Activated CD4-positive, alpha-beta memory T cell treated with anti-CD3 and anti-CD28 coated beads for 36 hours (primary cell): ENCODE measurements at places on chromosomes 1 and 21. TPM values are rescaled to one million over a fixed set of nuclear protein-coding genes. Genes with fewer than 3 reads are reported as not detected.

The PLCH2 gene
- 10.3 TPM for total RNA-seq

The CAPN9 gene
- not detected for total RNA-seq

The CLEC20A gene
- not detected for total RNA-seq

GRCh38 chr1:236150311-236150955 lies 8.1 kb downstream of the GPR137B start:
- DNase-seq, result no peak

- no peak for DNase-seq
Measured at GRCh38 chr1:231986631-231987336, 360.2 kb downstream of the DISC1 start.

- DNase-seq, result peak; percentile 46
Measured at GRCh38 chr1:155082301-155083051, 3.8 kb downstream of the EFNA3 start.

- DNase-seq, result peak; percentile 12
Measured at GRCh38 chr1:65894738-65895605, 102.3 kb downstream of the PDE4B start.

DNA sequence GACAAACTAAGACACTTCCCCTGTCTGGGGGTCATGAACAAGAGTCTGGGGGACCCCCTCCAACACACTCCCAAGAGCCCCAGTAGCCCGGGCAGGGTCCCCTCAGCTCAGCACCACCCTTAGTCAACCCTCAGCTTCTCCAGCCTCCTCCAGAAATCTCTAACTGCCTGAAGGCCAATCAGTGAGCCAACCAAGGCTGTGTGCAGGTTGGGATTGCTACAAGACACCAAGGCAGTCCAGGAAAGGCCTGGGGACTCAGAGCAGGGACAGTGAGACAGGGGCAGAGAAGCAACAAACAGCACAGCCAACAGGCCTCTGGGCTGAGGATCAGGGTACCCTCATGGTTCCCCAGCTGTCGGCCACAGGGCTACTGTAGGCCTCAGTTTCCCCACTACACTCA lies 13.3 kb downstream of the SMIM12 start:
- no peak for DNase-seq
